ENCODE measurements at places on chromosomes 3 and 15. TPM values are rescaled to one million over a fixed set of nuclear protein-coding genes. Genes with fewer than 3 reads are reported as not detected.

GRCh38 chr3:138638641-138639040 is 30.1 kb downstream of the FAIM start:
- no peak for DNase-seq
- no peaks in the 10 kb centered on the region for H3K27me3 ChIP-seq
- H3K4me1 ChIP-seq = no peaks in the 10 kb centered on the region
- H3K27ac ChIP-seq = no peak overlapping the region

MYEF2 gene
- 1.5 TPM for polyA plus RNA-seq

NOX5 gene
- not detected for polyA plus RNA-seq

MESP1 gene
- 5.4 TPM for polyA plus RNA-seq

GRCh38 chr3:42747581-42747980 is 25.5 kb downstream of the CCDC13 start:
- H3K4me1 ChIP-seq = no peaks in the 10 kb centered on the region
- no peak overlapping the region for H3K27ac ChIP-seq
- no peaks in the 10 kb centered on the region for H3K36me3 ChIP-seq
- H3K27me3 ChIP-seq = no peaks in the 10 kb centered on the region
- no peak for DNase-seq
- no peak overlapping the region for H3K4me3 ChIP-seq

DNA sequence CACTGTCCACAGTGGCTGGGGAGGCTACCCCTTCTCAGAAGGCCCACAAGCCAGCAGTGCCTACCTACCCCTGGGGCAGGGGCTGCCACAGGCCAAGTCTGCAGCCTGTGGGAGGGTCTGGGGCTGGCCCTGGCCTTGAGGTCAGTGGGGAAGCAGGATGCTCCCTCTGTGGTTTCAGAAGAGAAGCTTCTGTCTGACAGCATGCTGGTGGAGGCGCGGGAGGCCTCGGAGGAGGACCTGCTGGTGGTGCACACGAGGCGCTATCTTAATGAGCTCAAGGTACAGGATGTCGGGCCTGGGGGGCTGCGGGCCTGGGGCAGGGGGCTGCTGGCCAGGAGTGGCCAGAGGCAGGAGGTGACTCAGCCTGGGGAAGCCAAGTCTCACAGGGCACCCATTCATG is 3.2 kb downstream of the HDAC11 start:
- H3K4me3 ChIP-seq = no peak overlapping the region
- DNase-seq = no peak
- no peaks in the 10 kb centered on the region for H3K36me3 ChIP-seq
- H3K27me3 ChIP-seq = peaks cover 1% of the 10 kb centered on the region
- H3K4me1 ChIP-seq = peaks cover 21% of the 10 kb centered on the region

- H3K36me3 ChIP-seq = no peaks in the 10 kb centered on the region
- peaks cover 1% of the 10 kb centered on the region for H3K27me3 ChIP-seq
- H3K4me3 ChIP-seq = no peak overlapping the region
- no peak for DNase-seq
These were observed 546.4 kb upstream of the ZNF385D start for GRCh38 chr3:22297436-22297835.

- DNase-seq = no peak
- no peak overlapping the region for H3K4me3 ChIP-seq
- H3K27ac ChIP-seq = no peak overlapping the region
These were observed 66.7 kb downstream of the SLC6A1 start for GRCh38 chr3:11059090-11059798.

DNA sequence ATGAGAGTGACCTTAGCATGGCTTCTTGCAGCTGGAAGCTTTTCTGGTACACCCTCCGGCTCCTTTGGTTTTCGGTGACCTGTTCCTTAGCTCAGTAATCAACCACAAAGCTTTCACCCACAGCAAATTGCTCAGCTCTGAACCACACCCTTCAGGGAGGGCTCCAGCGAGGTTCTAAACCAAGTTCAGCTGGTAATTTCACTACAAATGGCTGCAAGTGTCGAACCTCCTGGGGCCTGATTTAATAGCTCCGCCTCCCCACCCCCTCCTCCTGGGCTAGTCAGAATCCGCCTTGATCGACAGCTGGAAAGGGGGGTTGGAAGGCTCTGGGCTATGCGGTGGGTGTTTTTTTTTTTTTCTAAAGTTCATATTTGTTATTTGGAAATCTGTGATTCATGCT is 150.9 kb upstream of the MCTP2 start:
- H3K4me1 ChIP-seq = peaks cover 10% of the 10 kb centered on the region
- no peak overlapping the region for H3K4me3 ChIP-seq
- H3K27ac ChIP-seq = no peak overlapping the region
- DNase-seq = peak; percentile 4
- no peaks in the 10 kb centered on the region for H3K27me3 ChIP-seq

MYNN gene
- 24.9 TPM for polyA plus RNA-seq

PAK6 gene
- polyA plus RNA-seq = 3.6 TPM

- H3K27ac ChIP-seq = no peak overlapping the region
- peaks cover 6% of the 10 kb centered on the region for H3K27me3 ChIP-seq
- no peak overlapping the region for H3K4me3 ChIP-seq
- no peaks in the 10 kb centered on the region for H3K36me3 ChIP-seq
- no peak for DNase-seq
- H3K4me1 ChIP-seq = peaks cover 4% of the 10 kb centered on the region
These were observed 143.5 kb downstream of the NUP210 start for GRCh38 chr3:13276438-13277195.

DNA sequence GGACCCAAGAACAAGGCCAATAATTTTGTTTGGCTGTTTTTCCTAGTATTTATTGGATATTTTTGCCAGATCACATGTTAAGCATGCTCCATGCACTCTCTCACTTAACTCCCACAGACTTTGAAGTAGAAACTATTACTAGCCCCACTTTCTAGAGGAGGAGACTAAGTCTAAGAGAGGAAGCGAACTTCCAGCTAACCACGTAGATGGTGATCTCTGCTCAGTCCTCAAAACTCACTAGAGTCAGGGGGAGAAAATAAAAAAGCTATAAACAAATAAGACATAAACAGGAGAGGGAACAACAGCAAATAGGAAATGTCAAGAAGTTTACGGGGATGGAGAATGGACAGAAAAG is 481.0 kb upstream of the PROK2 start:
- H3K27ac ChIP-seq = no peak overlapping the region
- no peaks in the 10 kb centered on the region for H3K4me1 ChIP-seq
- peaks cover 1% of the 10 kb centered on the region for H3K27me3 ChIP-seq

GRCh38 chr15:41115161-41115651 is 874 bp downstream of the INO80 start:
- peaks cover 33% of the 10 kb centered on the region for H3K4me1 ChIP-seq
- peak overlapping the region; percentile 93 for H3K27ac ChIP-seq
- no peak for DNase-seq
- peaks cover 5% of the 10 kb centered on the region for H3K27me3 ChIP-seq
- H3K36me3 ChIP-seq = no peaks in the 10 kb centered on the region

CILP gene
- not detected for polyA plus RNA-seq

GP9 gene
- not detected for polyA plus RNA-seq

SHQ1 gene
- 27.4 TPM for polyA plus RNA-seq

SPINT1 gene
- polyA plus RNA-seq = 3.9 TPM

GRCh38 chr15:70704731-70705130 is 58.6 kb downstream of the UACA start:
- no peak overlapping the region for H3K27ac ChIP-seq
- no peaks in the 10 kb centered on the region for H3K36me3 ChIP-seq
- H3K4me1 ChIP-seq = no peaks in the 10 kb centered on the region
- peaks cover 2% of the 10 kb centered on the region for H3K27me3 ChIP-seq

GRCh38 chr15:78149805-78150751 is 916 bp downstream of the IDH3A start:
- H3K4me1 ChIP-seq = peaks cover 37% of the 10 kb centered on the region
- H3K36me3 ChIP-seq = peaks cover 7% of the 10 kb centered on the region
- peak overlapping the region; percentile 89 for H3K4me3 ChIP-seq
- no peak for DNase-seq
- H3K27me3 ChIP-seq = peaks cover 7% of the 10 kb centered on the region
- peak overlapping the region; percentile 85 for H3K27ac ChIP-seq

GRCh38 chr15:78492872-78493271 is 14.5 kb upstream of the HYKK start:
- H3K4me1 ChIP-seq = no peaks in the 10 kb centered on the region
- peaks cover 59% of the 10 kb centered on the region for H3K36me3 ChIP-seq

DNA sequence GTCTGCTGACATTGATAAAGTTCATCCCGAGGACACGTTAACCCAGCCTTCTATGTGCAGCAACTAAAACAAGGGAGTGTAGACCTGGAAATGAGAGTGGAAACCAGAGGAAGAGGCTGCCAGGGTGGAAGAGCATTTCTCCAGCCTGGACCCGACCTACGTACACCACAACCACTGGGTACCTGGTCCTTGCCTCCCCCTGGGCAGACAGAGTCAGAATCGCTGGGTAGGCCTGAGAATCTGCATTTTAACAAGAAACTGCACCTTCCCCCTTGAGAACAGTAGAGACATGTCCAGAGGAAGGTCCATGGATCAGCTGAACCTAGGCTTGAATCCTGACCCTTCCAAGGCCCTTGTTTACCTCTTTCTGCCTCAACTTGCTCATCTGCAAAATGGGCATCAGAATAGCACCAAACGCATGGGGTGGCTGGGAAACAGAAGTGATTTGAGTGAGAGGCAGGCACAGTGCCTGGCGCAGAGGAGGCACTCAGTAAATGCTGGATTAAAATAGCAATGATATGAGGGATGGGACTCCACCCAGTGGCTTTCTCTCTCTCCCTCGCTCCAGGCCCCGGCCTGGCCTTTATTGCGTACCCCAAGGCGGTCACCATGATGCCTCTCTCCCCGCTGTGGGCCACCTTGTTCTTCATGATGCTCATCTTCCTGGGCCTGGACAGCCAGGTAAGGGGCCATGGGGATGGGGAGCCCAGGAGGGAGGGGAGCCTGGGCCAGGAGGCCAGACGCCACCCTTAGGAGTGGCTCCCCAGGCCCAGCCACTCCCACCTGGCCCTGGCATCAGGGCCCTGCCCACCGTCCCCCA is 66.9 kb upstream of the SLC6A1 start:
- DNase-seq = no peak
- H3K27me3 ChIP-seq = peaks cover 2% of the 10 kb centered on the region
- no peak overlapping the region for H3K27ac ChIP-seq
- no peak overlapping the region for H3K4me3 ChIP-seq

KLHL40 gene
- polyA plus RNA-seq = not detected

- no peak overlapping the region for H3K27ac ChIP-seq
- H3K4me3 ChIP-seq = no peak overlapping the region
- DNase-seq = no peak
These were observed 187.1 kb downstream of the FMN1 start for GRCh38 chr15:33007303-33007855.

CIDEC gene
- not detected for polyA plus RNA-seq

DNA sequence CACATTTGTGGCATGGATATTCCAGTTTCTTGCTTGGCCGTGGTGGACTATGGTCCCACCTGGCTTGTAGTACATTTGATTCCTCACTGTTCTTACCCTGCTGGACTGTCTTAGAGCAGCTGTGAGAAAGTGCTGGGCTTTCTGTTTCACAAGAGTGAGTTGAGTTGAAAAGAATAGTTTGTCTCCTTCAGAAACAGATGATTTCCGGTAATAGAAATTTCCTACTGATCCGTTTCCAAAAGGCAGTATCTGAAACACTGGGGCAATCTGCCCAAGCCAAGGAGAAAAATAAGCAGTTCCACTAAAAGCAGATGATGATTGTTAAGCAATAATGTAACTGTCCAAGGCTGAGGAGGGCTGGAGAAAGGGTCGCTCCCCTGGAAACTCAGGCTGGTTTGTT is 96.0 kb downstream of the SUCLG2 start:
- no peak for DNase-seq
- H3K4me3 ChIP-seq = no peak overlapping the region
- no peak overlapping the region for H3K27ac ChIP-seq
- H3K36me3 ChIP-seq = peaks cover 5% of the 10 kb centered on the region
- no peaks in the 10 kb centered on the region for H3K27me3 ChIP-seq

CP gene
- not detected for polyA plus RNA-seq

ARGFX gene
- not detected for polyA plus RNA-seq

PRR20G gene
- not detected for polyA plus RNA-seq
